ENCODE measurements at places on chromosomes 1 and 21. TPM values are rescaled to one million over a fixed set of nuclear protein-coding genes. Genes with fewer than 3 reads are reported as not detected.

- H3K27me3 ChIP-seq: no peaks in the 10 kb centered on the region
- H3K4me3 ChIP-seq: no peak overlapping the region
- DNase-seq: no peak
- no peak overlapping the region for H3K27ac ChIP-seq
- H3K4me1 ChIP-seq: no peaks in the 10 kb centered on the region
Measured at GRCh38 chr1:87007323-87007722, 92.9 kb downstream of the HS2ST1 start.

GRCh38 chr1:147497826-147498225 is 43.5 kb upstream of the BCL9 start:
- no peaks in the 10 kb centered on the region for H3K27me3 ChIP-seq
- H3K36me3 ChIP-seq: no peaks in the 10 kb centered on the region
- H3K4me3 ChIP-seq: no peak overlapping the region
- H3K4me1 ChIP-seq: no peaks in the 10 kb centered on the region
- H3K27ac ChIP-seq: no peak overlapping the region

DNA sequence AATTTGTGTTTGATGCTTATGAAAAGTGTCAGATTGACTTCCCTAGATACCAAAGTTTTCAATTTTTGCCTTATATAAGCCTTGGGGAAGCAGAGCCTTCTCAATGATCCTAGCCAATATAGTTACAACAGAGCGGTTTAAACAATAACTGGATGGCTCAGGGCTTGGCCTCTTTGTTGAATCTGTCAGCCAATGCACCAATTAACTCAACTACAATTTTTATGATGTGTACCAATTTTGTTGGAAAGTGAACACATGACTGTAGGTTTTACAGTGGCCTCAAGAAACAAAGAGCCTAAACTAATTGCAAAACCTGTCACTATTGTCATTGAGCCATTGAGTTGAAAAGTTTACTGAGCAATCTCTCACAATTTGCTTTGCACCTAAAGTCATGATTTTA is 71.6 kb upstream of the RGS18 start:
- no peaks in the 10 kb centered on the region for H3K4me1 ChIP-seq
- H3K27me3 ChIP-seq: no peaks in the 10 kb centered on the region
- H3K4me3 ChIP-seq: no peak overlapping the region
- no peak overlapping the region for H3K27ac ChIP-seq

DNA sequence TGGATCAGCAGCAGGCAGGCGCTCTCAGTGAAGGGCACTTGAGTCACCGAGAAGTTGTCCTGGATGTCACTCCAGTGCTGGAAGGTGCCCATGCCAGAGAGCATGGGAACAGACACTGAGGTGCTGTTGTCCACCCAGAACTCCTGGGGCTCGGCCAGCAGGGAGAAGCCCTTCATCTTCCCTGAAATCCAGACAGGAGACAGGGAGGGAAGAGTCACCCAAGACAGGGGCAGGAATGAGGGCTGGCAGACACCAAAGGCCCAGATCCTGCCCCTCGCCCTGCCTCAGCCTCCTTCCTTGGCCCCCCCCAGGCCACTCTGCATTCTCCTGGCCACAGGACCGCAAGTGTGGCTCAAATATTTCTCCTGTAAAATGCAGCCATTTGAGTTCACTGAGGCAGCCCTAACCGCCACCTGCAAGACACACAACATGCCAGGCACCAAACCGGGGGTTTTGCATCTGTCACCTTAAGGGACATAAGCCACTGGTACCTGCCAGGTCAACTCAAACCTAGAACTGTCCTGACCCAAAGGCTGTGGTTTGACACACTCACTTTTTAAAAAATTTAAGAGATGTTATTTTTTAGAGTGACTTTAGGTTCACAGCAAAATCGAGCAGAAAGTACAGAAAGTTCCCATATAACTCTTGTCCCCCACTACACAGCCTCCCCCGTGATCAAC is 7.8 kb downstream of the AGT start:
- DNase-seq: no peak
- H3K4me1 ChIP-seq: no peaks in the 10 kb centered on the region
- H3K4me3 ChIP-seq: no peak overlapping the region
- no peak overlapping the region for H3K27ac ChIP-seq

DNA sequence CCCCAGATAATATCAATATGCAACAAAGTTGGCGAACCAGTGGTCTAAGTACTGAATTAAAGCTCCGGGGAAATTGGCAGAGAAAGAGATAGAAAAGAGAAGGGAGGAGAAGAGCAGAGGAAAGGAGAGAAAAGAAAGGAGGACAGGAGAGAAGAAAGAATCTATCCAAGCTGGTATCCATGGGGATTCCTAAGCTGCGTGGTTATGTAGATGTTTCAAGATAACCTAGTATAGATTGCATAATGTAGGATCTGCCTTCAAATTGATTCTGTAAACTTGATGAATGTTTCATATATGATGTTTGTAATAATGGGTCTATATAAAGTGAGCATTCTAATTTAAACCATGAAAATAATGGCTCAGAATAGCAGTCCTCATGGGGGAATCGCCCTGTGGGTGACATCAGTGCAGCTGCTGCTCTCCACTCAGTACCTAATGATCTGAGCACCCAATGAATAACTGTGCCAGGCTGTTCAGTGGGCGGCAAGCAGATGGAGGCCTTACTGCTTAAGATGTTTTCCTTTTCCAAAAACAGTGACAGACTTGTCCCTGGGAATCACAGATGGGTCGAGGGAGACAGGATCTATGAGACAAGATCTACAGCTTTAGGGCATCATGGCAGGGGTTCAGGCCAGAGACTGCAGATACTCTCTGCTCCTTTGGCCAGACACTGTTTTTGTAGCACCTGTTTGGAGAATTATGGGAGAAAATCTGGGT is 78.0 kb downstream of the LAMC2 start:
- H3K4me1 ChIP-seq: no peaks in the 10 kb centered on the region
- H3K27me3 ChIP-seq: peaks cover 33% of the 10 kb centered on the region
- H3K4me3 ChIP-seq: no peak overlapping the region

- no peak overlapping the region for H3K4me3 ChIP-seq
- H3K27ac ChIP-seq: no peak overlapping the region
- DNase-seq: no peak
- H3K36me3 ChIP-seq: no peaks in the 10 kb centered on the region
Measured at GRCh38 chr1:48002142-48002541, 5.0 kb upstream of the TRABD2B start.

DNA sequence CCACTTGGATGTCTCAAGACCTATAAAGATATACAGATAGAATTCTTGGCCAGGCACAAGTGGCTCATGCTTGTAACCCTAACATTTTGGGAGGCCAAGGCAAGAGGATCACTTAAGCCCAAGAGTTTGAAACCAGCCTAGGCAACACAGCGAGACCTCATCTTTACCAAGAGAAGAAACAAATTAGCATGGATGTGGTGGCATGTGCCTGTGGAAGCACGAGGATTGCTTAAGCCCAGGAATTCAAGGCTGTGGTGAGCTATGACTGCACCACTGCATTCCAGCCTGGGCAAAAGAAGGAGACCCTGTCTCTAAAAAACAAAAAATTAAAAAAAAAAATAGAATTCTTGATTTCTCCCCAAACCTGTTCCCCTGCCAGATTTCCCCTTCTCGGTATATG is 8.3 kb downstream of the ASAP3 start:
- H3K4me1 ChIP-seq: peaks cover under 1% of the 10 kb centered on the region
- no peak overlapping the region for H3K4me3 ChIP-seq
- no peaks in the 10 kb centered on the region for H3K36me3 ChIP-seq

DNA sequence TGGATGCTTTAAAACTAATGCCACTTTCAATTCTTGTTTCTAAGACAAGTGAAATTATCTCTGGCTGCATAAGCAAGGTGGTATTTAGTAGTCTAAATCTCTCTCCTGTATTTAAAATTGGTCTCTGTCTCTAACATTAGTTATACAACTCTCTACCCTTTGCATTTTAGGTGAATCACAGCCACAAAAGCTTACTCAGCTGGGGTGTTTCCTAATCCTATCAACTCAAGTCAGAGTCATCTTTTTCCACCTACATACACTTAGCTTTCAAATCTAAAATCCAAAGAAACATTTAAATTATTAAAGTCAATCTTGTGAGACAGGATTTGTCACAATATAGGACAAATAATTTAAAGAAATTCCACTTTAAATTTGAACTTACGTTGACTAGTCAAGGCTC is 255.1 kb upstream of the CXADR start:
- DNase-seq: no peak
- no peaks in the 10 kb centered on the region for H3K4me1 ChIP-seq
- no peak overlapping the region for H3K4me3 ChIP-seq

DNA sequence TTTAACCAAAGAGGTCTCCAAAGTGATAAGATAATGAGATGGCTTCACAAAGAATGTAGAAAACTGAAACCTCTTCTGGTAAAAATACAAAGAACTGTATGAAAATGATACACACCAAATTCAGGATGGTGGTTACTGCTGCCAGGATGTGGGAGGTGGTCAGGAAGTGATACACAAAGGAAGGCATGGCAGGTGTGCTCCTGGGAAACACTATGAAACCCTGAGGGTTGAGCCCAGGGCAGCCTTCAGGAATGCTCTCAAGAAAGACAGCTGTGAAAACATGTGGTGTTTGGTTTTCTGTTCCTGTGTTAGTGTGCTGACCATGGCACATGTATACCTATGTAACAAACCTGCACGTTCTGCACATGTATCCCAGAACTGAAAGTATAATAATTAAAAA is 109.3 kb downstream of the NTNG1 start:
- no peak overlapping the region for H3K4me3 ChIP-seq
- no peaks in the 10 kb centered on the region for H3K36me3 ChIP-seq
- no peak overlapping the region for H3K27ac ChIP-seq
- H3K4me1 ChIP-seq: no peaks in the 10 kb centered on the region

- H3K4me3 ChIP-seq: peak overlapping the region; percentile 51
- no peak for DNase-seq
- H3K27me3 ChIP-seq: no peaks in the 10 kb centered on the region
- peak overlapping the region; percentile 75 for H3K27ac ChIP-seq
- no peaks in the 10 kb centered on the region for H3K36me3 ChIP-seq
Measured at GRCh38 chr1:58902830-58903513, 119.1 kb upstream of the JUN start.

GRCh38 chr1:218741852-218742251 is 396.7 kb downstream of the TGFB2 start:
- H3K36me3 ChIP-seq: no peaks in the 10 kb centered on the region
- DNase-seq: no peak
- H3K4me1 ChIP-seq: no peaks in the 10 kb centered on the region

DNA sequence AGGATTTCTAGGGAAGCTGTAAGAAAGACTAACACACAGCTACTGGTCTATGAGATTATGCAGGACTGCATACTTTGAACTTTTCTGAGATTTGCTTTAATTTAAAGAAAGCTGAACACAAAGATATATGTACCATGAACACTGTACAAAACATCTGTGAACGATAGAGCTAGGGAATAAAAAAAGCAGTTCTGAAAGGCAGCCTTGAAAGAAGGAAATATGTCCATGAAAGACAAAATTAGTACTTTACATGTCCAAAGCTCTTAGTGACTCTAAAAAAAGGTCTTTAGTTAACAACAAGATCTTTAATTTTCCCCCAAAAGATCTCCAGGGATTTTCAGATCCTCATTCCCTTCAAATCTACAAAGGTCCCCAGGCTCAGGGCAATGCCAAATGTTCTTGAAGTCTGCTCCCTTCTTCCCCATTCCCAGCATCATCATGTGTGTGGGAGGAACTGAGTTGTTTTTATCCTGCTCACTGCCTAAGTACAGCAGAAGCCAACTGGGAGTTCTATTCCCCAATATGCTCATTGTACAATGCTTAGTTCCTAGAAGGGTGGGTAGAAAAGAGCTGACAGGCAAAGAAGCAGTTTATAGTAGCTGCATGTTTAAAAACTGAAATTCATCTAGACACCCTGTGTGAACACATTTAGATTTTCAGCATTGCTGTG is 60.1 kb upstream of the PTCH2 start:
- no peak overlapping the region for H3K27ac ChIP-seq
- no peaks in the 10 kb centered on the region for H3K4me1 ChIP-seq
- H3K27me3 ChIP-seq: no peaks in the 10 kb centered on the region
- peaks cover 2% of the 10 kb centered on the region for H3K36me3 ChIP-seq

DNA sequence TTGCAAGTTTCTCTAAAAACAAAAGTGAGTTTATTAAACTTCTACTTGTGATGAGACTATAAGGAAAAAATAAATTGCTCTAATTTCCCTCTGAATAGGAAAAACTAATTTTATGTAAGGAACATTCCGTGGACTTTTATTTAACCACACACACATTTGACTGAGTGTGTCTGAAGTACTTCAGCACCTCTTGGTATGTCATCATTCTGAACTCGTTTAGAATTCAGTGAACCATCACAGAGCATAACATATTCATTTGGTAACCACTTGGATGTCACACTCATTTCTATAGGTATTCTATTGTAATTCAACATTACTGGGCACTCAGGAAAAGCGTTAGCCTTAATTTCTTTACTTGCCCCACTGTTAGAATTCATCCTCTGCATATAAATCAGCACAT is 79.1 kb downstream of the RGS21 start:
- no peak overlapping the region for H3K27ac ChIP-seq
- no peaks in the 10 kb centered on the region for H3K4me1 ChIP-seq
- H3K36me3 ChIP-seq: no peaks in the 10 kb centered on the region
- H3K27me3 ChIP-seq: no peaks in the 10 kb centered on the region
- no peak for DNase-seq
- no peak overlapping the region for H3K4me3 ChIP-seq

- no peak overlapping the region for H3K4me3 ChIP-seq
- H3K4me1 ChIP-seq: peaks cover 25% of the 10 kb centered on the region
- no peak for DNase-seq
- no peaks in the 10 kb centered on the region for H3K27me3 ChIP-seq
- no peak overlapping the region for H3K27ac ChIP-seq
- H3K36me3 ChIP-seq: peaks cover 14% of the 10 kb centered on the region
Measured at GRCh38 chr1:40976952-40977690, 2.4 kb upstream of the CTPS1 start.

DNA sequence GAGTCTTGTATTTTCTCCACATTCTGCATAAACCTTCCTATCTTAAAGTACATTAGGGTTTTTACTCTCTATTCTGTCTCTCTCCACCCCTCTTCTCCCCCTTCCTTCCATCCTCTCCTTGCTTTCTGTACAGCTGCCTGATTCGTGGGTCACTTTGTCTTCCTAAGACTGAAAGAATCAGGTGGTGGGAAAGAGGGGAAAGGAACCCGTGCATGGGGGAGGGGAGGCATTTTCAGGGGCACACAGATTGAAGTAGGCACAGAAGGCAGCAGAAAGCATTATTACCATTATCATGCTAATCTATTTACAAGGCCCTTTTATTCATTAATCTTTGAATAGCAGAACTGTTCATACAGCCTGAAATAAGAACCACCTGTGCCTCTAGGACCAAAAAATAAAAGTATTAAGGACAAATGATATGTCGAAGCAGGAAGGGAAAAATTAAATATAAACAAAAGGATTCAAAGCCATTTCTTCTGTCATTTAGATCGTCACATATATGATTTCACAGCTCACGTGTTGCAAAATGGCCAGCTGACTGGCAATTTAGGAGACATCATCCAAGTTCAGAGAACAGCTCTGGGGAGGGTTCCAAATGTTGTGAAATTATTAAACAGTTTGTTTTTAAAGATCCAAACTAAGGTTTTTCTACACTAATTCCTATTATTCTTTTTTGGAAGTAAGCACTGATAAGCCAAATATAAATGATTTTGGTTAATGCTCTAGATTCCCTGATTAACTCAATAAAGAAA is 154.6 kb downstream of the PBX1 start:
- no peaks in the 10 kb centered on the region for H3K36me3 ChIP-seq
- no peak overlapping the region for H3K4me3 ChIP-seq
- no peaks in the 10 kb centered on the region for H3K4me1 ChIP-seq
- no peak overlapping the region for H3K27ac ChIP-seq

Gene SYDE2
- 2.8 TPM for total RNA-seq

Gene TMEM9
- 22.5 TPM for total RNA-seq

Gene ERG
- not detected for total RNA-seq

Gene CFHR5
- not detected for total RNA-seq

Gene TMEM82
- total RNA-seq: not detected

Gene CD1C
- total RNA-seq: not detected

Gene MANEAL
- 1.5 TPM for total RNA-seq

Gene LEPROT
- total RNA-seq: 17.9 TPM

Gene CR1
- not detected for total RNA-seq

Gene PCAT6
- 0.76 TPM for total RNA-seq

Gene MRAP
- total RNA-seq: not detected
